Aorta (tissue), 5 donors: ENCODE measurements at places on chromosomes 1 and 21. TPM values are rescaled to one million over a fixed set of nuclear protein-coding genes. Genes with fewer than 3 reads are reported as not detected.

FNDC7 gene
- total RNA-seq: not detected

CELF3 gene
- total RNA-seq: not detected

ABCA4 gene
- 0.63 TPM for total RNA-seq

IFI44L gene
- 22.6 TPM for total RNA-seq

SYTL1 gene
- total RNA-seq: 1.8 TPM

TAF5L gene
- total RNA-seq: 29.8 TPM

GJC2 gene
- total RNA-seq: 4.3 TPM

CACNA1S gene
- not detected for total RNA-seq

HNRNPR gene
- 120 TPM for total RNA-seq

OR10J1 gene
- not detected for total RNA-seq

DNA sequence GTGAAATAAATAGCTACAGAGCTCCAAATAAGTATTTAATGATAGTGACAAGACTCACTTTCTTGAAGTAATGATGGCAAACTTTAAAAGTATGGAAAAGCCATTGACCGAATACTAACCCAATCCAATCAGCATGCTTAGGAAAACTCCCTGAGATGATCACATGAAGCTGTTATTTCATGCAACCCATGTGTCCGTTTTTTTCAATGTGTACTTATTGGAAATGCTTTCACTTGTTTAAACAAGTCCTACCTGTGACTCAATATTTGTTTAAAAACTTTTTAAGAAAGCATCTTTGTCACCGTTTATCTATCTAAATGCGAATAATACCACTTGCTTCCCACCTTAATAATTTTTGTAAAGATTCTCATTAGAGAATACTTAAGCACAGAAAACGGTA lies 185.8 kb downstream of the NRIP1 start:
- no peaks in the 10 kb centered on the region for H3K27me3 ChIP-seq
- H3K4me3 ChIP-seq: no peak overlapping the region
- H3K4me1 ChIP-seq: no peaks in the 10 kb centered on the region
- no peak for DNase-seq

- H3K36me3 ChIP-seq: no peaks in the 10 kb centered on the region
- no peaks in the 10 kb centered on the region for H3K27me3 ChIP-seq
- H3K27ac ChIP-seq: no peak overlapping the region
- no peaks in the 10 kb centered on the region for H3K4me1 ChIP-seq
Measured at GRCh38 chr1:33723251-33723650, 140.6 kb upstream of the HMGB4 start.

DNA sequence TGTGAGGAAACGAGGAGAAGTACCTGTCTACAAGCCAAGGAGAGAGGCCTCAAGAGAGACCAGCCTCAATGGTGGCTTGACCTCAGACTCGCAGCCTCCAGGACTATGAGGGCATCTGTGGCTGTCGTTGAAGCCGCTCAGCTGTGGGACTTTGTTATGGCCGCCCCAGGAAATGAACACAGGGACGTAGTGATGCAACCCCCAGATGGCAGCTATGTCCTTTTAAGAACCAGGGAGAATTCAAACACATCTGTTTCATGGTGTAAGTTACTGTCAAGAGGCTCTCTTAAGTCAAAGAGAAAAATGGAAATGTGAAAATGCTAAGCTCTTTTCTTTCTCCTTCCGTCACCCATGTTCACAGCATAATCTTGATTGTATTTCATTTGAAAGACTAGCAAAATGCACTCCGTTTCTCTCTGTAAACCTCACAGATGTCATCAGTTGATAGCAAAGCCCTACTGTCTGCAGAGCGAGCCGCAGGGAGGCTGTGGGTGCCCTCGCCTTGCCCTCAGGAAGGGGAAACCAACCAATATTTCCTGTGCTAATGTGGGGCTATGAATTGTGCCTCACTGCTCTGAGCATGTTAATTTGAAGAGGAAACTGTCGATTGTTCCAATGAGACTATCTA lies 21.3 kb downstream of the UBASH3A start:
- no peaks in the 10 kb centered on the region for H3K27me3 ChIP-seq
- H3K27ac ChIP-seq: no peak overlapping the region
- H3K4me3 ChIP-seq: no peak overlapping the region
- H3K4me1 ChIP-seq: no peaks in the 10 kb centered on the region
- no peaks in the 10 kb centered on the region for H3K36me3 ChIP-seq

GRCh38 chr1:147641291-147641690 lies 29.0 kb downstream of the ACP6 start:
- H3K36me3 ChIP-seq: peaks cover 1% of the 10 kb centered on the region
- H3K4me3 ChIP-seq: no peak overlapping the region
- no peaks in the 10 kb centered on the region for H3K4me1 ChIP-seq
- H3K27ac ChIP-seq: no peak overlapping the region
- DNase-seq: no peak

- H3K36me3 ChIP-seq: no peaks in the 10 kb centered on the region
- H3K4me3 ChIP-seq: no peak overlapping the region
- H3K27me3 ChIP-seq: peaks cover 2% of the 10 kb centered on the region
- no peak for DNase-seq
- no peaks in the 10 kb centered on the region for H3K4me1 ChIP-seq
- H3K27ac ChIP-seq: no peak overlapping the region
Measured at GRCh38 chr1:238061967-238062613, 171.4 kb upstream of the ZP4 start.

- peak; percentile 58 for DNase-seq
- H3K27me3 ChIP-seq: no peaks in the 10 kb centered on the region
- H3K4me1 ChIP-seq: no peaks in the 10 kb centered on the region
Measured at GRCh38 chr1:169711469-169712308, at the start of gene SELL. SELL (minus strand) TSS chr1:169711620; CDS start chr1:169711498, 122 bp downstream.

- H3K4me3 ChIP-seq: no peak overlapping the region
- no peaks in the 10 kb centered on the region for H3K36me3 ChIP-seq
- H3K4me1 ChIP-seq: no peaks in the 10 kb centered on the region
- no peaks in the 10 kb centered on the region for H3K27me3 ChIP-seq
- DNase-seq: no peak
Measured at GRCh38 chr1:232380131-232380530, 249.8 kb downstream of the SIPA1L2 start.

DNA sequence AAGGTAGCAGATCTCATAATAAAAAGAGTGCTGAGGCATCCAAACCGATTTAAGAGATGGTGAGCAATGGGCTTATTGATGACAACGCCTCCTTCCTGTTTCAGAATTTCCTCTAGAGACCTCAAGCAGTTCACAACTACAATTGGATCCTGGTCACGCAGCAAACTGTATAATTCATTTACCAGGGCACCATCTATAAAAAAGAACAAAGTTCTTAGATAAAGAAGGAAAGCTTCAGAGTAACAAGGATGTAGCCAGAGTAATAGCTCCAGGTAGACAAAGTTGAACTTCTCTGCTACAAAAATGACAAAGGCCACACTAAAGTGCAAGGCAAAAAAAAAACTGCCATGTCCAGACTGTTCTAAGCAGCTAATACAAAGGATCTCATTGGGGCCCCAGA lies 3.4 kb downstream of the AP4B1 start:
- no peak overlapping the region for H3K4me3 ChIP-seq
- H3K27ac ChIP-seq: no peak overlapping the region

GRCh38 chr1:27399251-27400025 lies 7.0 kb downstream of the GPR3 start:
- no peak overlapping the region for H3K4me3 ChIP-seq
- H3K27me3 ChIP-seq: no peaks in the 10 kb centered on the region
- no peak overlapping the region for H3K27ac ChIP-seq
- no peaks in the 10 kb centered on the region for H3K36me3 ChIP-seq
- H3K4me1 ChIP-seq: no peaks in the 10 kb centered on the region
- no peak for DNase-seq

GRCh38 chr21:31260790-31261189 lies 83.3 kb downstream of the TIAM1 start:
- no peaks in the 10 kb centered on the region for H3K36me3 ChIP-seq
- H3K27me3 ChIP-seq: no peaks in the 10 kb centered on the region
- no peak overlapping the region for H3K27ac ChIP-seq
- H3K4me3 ChIP-seq: no peak overlapping the region
- no peak for DNase-seq
- H3K4me1 ChIP-seq: no peaks in the 10 kb centered on the region

DNA sequence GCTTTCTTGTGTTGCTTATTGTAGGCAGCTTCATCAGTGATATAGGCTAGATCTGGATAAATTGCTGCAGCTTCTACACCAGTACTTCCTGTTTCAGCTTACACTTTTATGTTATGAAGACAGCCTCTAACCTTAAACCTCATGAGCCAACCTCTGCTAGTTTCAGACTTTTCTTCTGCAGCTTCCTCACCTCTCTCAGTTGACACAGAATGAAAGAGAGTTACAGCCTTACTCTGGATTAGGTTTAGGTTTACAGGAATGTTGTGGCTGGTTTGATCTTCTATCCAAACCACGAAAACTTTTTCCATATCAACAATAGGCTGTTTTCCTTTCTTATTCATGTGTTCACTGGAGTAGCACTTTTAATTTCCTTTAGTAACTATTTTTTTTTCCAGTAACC lies 76.9 kb upstream of the RNPC3 start:
- H3K27me3 ChIP-seq: peaks cover 1% of the 10 kb centered on the region
- no peaks in the 10 kb centered on the region for H3K36me3 ChIP-seq
- H3K27ac ChIP-seq: no peak overlapping the region
- no peak overlapping the region for H3K4me3 ChIP-seq

DNA sequence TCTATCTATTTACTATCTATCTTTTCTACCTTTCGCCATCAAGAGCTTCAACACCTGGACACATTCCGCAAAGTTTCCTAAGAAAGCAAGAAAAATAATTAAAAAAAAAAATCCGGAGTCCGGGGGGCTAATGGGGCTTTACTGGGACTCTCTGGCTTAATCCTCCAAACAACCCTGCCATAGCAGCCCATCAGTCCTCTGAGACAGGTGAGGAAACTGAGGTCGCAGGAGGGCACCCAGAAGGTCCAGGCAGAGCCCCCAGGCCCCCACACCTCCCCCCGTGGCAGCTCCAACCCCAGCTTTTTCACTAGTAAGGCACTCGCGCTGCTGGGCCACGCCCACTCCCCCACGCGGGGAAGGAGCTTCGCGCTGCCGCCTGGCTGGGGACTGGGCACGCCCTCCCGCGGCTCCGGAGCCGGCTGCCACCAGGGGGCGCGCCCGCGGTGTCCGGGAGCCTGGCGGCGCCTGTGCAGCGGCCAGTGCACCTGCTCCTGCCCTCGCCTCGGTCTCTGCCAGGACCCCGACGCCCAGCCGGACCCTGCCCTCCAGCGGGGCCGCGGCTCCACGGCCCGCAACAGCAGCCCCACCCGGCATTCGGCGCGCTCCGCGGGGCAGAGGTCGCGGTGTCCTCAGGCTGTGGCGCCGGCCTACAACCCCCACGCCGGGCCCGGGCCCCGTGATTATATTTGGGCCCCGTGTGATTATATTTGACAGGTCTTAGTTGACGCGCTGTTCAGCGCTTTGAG lies 54.1 kb upstream of the SAMD11 start:
- peak; percentile 89 for DNase-seq
- H3K27ac ChIP-seq: no peak overlapping the region
- no peaks in the 10 kb centered on the region for H3K4me1 ChIP-seq
- H3K4me3 ChIP-seq: no peak overlapping the region
- no peaks in the 10 kb centered on the region for H3K36me3 ChIP-seq
- H3K27me3 ChIP-seq: no peaks in the 10 kb centered on the region

GRCh38 chr1:243939167-243939848 lies 89.3 kb upstream of the AKT3 start:
- no peaks in the 10 kb centered on the region for H3K4me1 ChIP-seq
- no peak for DNase-seq
- H3K4me3 ChIP-seq: no peak overlapping the region
- H3K36me3 ChIP-seq: no peaks in the 10 kb centered on the region
- H3K27ac ChIP-seq: no peak overlapping the region

GRCh38 chr1:245166471-245166885 lies 11.7 kb downstream of the KIF26B start:
- H3K4me1 ChIP-seq: no peaks in the 10 kb centered on the region
- no peaks in the 10 kb centered on the region for H3K27me3 ChIP-seq
- no peak for DNase-seq
- no peaks in the 10 kb centered on the region for H3K36me3 ChIP-seq
- H3K4me3 ChIP-seq: peak overlapping the region; percentile 9
